ENCODE measurements at places on chromosomes 6 and 20.

GRCh38 chr6:6495851-6496250 is 92.7 kb upstream of the LY86 start:
- no peak for DNase-seq

DNA sequence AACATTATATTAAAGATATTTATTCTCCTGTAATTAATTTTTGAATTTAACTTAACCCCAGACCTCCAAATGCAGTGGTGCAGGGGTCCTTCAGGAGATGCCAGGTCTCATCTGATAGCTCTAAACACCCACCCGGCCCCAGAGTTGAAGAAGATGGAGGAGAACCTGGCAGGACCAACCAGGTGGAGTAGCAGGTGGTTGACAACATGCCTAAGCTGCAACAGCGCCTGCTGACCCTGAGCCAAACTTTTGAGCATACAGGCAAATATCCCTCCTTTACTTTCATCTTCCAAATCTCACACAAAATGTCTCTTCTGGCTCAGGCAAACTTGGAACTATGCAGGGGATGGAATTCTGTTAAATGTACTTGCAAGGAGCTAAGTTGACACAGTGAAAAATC is 145.3 kb upstream of the TCF21 start:
- no peak for DNase-seq

- DNase-seq, result no peak
These were observed 39.8 kb upstream of the MMS22L start for GRCh38 chr6:97322811-97323210.

DNA sequence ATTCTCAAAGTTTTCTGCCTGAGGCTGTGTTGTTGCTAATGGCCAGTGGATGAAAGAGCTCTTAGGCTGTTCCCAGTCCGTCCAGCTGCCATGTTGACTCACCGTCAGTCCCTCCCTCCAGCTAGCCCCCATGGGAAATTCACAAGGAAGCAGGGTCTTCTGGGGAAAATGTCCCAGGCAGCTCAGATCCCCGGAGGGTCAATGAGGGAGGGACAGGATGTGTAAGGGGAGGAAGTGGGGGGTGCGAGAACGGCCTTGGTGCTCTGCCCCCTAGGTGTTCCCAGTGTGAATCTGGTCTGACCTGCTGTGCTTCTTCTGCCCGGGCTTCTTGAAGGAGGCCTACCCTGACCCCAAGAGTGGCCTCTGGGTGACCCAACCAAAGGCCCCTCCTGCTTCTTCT is 65.9 kb downstream of the CEBPB start:
- no peak for DNase-seq

GRCh38 chr6:14732226-14732843 is 513.5 kb upstream of the JARID2 start:
- no peak for DNase-seq

DNA sequence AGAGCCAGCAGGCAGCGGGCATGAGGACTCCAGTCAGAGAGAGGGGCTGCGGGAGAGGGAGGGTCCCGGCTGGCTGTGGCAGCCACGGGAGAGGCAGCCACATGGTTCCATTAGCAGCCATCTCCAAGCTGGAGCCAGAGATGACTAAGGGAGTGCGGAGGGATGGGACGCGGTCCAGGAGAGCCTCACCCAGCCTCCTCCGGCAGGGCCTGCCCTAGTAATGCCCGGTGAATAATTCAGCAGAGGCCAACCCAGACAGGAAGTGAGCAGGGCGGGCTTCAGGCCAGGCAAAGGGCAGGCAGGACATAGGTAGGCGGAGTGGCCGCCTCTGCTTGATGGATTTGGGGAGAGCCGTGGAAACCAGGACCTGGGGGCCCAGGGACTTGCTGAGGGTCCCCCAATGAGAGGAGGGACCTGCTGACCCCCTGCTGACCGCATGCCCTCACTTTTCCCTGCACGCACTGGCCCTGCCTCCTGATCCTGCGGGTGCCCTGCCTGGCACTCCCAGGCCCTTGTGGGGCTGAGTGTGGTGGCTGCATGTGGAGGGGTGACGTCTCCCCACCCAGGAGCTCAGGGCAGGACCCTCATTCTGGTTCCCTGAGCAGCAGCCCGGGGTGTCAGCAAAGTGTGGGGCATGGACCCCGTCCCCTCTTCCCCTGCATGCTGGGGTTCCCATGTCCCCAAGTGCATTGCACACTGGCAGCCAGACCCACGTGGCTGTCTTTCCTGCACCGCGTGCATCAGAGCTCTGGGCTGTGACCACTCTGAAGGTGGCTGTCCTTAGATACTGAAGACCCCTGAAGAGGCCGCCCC is 51.8 kb upstream of the SLCO4A1 start:
- peak; percentile 95 for DNase-seq

- DNase-seq, result no peak
These were observed 38.0 kb upstream of the HIVEP1 start for GRCh38 chr6:11974089-11974488.
